ENCODE measurements at places on chromosomes 2 and 18.

DNA sequence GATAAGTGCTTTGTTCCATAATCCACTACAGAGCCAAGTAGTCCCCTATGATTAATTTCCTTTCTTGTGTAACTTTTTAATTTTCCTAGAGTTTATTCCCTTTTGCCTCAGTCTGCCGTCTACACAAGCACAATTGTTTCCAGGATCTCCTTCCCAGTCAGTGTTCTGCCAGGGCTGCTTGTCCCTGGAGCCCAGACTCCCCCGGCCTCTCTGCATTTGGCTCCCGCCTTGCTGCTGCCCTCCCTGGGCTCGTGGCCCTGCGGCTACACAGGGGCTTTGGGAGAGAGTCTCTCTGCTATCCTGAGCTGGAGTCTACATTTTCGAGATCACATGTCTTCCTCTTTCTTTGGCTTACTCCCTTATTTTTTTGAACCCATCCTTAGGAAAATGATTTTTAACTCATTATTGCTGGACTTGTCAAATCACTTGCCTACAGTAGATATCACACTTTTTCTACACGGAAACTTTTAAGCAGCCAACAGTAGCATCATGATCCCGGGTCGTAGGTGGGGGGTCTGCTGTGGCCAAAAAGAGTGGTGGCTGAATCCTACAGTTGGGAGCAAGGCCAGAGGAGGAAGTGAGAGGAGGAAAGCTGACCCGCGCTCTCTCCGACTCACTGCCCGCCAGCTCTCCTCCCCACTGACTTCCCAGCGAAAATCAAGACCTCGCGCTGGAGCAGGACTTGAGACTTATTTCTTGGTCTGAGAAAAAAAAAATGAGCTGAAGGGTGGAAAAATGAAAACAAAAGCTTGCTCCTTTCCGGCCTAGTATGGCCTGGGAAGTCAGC lies 9.4 kb downstream of the FBLN7 start:
- no peak for DNase-seq

DNA sequence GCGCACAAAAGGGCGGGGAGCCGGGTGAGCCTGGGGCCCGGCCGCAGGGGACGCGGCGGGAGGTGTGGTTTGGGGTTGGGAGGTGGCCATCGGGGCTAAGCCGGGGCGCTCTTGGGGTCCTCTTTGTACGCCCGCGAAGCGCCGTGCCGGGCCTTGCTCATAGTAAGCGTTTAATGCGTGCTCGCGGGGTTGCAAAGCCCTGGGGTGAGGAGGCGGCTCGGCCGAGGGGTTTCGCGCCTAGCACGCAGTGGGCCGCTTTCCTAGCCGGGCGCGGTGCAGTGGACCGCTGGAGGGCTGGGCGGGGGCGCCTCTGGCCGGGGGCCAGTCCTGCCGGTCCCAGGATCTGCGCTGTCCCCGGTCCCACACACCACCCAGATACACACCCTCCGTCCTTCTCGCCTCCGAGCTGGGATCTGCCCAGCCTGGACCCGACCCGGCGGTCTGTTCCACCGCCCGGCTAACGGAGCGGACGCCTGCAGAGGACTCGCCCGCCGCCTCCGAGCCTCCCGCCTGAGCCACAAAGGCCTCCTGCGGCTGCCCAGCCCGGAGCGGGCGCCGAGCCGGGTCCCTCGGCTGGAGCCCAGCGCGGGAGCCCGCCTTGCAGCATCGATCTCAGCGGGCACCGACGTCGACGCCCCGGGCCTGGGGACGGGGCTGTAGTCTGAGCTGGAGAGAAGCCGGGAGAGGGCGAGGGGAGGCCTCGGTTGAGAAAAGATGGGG lies 564 bp downstream of the DPYSL5 start:
- no peak for DNase-seq

DNA sequence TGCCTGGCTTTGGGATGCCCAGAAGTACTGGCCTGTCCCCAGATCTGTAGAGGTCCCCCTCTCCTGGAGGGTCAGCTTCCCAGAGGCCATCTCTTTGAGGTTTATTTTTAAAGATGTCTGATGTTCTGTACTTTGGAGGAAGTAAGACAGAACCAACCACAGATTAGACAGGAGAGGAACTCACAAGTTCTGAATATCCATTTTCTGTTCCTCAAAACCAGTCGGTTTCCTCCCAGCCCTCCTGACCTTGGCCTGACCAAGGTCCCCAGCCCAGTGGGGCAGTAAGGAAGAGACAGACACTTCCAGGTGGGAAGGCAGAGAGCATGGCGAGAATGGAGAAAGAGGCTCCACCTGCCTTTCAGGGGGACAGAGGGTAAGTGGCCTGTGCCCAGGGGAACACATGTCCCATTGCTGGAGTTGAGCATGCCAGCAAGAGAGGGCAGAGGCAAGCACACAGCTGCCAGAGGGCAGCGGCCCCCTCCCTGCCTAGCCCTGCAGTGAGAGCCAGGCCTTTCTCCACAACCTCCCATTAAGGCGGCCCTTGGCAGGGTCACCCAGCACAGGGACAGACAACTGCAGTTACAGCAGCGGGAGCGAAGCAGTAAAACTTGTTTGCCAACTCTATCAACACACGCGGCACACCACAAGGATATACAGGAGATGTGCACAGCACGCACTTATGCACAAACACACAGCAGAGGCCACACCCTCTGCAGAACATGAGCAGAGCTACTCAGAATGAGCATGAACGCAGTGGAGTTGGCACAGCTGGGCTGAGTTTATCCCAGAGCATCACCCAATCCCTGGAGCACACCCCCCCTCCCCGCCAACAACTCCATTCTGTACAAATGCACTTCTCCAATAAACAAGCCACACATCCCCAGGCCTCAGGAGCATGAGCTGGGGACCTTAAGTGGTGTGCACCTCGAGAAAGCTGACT lies 18.5 kb upstream of the SEMA4C start:
- peak; percentile 93 for DNase-seq

GRCh38 chr18:31512203-31512764 lies 14.3 kb downstream of the DSG2 start:
- DNase-seq: peak; percentile 98

DNA sequence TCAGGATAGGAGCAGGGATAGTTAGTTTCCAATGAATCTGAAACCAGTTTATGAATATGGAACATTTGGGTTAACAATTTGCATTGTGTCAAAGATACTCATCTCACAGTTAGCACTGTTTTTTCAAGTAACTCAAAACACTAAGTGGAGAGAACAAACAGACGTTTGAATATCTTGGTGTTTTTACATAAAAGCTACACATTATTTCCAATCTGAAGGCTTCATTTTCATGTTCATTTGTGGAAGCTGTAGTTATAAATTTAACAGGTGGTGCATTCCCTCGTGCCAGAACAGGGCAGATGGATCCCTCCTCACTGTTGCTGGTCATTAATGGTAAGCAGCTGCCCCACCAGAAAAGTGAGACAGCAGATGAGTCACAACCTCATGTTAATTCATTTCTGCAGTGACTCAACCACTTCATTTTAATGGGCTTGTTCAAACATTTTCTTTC lies 286.9 kb downstream of the TMX3 start:
- peak; percentile 94 for DNase-seq

GRCh38 chr2:16900405-16901025 lies 234.9 kb upstream of the CYRIA start:
- DNase-seq: peak; percentile 73

DNA sequence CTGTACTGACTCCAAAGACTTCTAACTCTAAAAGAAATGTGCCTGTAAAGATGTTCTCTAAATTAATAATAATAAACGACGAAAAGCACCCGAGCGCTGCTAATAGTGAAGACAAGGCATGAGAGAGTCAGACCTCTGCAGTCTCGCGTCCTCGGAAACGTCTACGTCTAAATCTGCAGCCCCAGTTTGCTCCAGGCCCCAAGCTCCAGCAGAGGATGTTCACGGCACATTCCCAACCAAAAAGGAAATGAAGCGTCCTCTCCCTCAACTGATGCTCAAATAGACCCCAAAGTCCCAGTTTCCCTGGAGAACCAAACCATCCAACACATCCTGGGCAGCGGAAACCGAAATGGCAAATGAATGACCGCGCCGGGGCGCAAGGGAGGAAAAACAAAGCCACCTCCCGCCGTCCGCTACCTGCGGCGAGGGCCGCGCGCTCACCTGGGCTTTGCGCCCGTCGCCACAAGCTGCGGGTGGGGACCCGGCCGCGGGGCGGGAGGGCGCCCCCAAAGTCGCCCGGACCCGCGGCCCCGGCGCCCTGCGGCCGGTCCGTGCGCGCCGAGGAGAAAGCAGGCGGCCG lies 47.1 kb upstream of the CCDC150 start:
- peak; percentile 41 for DNase-seq

GRCh38 chr2:70816726-70817125 lies 3.7 kb downstream of the CLEC4F start:
- no peak for DNase-seq

DNA sequence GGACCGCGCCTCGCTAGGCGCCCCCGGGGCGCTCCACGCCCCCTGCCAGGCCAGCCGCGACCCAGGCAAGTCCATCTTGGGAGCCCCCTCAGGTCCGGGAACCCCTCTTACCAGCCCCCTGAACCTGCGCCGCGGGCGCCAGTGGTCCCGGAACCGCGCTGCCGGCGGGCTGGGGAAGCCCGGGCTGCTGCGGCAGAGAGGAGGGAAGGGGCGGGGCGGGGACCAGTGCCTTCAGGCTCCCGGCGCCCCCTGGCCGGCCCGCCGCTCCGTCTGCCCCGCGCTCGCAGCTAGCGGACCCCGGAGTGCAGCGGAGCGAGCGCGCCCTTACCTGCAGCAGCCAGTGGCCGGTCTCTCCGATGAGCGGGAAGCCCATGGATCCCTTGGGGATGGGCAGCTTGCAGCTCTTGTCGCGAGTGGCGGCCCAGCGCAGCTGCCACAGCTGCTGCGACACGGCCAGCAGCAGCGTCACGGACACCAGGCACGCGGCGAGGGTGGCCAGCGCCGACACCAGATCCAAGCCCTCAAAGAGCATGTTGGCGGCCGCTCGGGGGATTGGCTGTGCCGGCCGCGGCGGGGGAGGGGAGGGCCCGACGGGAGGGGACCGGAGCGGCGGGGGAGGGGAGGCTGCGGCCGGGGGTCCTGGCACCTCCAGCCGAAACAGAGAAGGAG lies at the start of gene CYP26B1:
TSS of gene CYP26B1 (minus strand) at position 560 of the 669 bp plus-strand sequence. CDS start at position 532, 28 bp downstream.
- no peak for DNase-seq

- no peak for DNase-seq
Observed at GRCh38 chr2:217843324-217843723, 159.5 kb downstream of the TNS1 start.

DNA sequence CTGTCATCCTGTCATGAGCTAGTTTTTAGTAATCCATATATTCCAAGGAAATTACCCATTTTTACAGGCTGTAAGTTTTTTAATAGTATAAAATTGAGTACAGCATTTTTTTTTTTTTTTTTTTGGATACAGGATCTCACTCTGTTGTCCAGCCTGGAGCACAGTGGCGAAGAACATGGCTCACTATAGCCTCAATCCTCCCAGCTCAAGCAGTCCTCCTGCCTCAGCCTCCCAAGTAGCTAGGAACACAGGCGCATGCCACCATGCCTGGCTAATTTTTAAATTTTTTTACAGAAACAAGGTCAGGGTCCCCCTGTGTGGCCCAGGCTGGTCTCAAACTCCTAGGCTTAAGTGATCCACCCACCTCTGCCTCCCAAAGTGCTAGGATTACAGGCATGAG lies 56.5 kb downstream of the ANKRD12 start:
- no peak for DNase-seq

DNA sequence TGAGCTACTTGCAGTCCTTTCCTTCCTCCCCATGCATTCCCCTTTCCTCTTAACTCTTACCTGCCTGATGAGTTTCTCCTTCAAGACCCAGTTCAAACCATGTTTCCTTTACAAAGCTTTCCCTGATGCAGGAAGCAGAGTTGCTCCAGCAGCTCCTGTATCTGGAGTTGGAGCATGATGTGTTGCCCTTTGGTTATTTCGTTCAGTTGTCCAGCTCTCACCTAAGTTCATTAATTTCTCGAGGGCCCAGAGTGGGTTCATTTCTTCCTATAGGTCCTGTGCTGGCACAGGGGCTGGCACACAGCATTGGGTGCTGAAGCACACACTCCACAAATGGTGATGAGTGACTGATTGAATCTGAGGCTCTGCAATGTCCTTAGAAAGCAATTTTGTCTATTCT lies 23.0 kb upstream of the TMEM214 start:
- DNase-seq: no peak

DNA sequence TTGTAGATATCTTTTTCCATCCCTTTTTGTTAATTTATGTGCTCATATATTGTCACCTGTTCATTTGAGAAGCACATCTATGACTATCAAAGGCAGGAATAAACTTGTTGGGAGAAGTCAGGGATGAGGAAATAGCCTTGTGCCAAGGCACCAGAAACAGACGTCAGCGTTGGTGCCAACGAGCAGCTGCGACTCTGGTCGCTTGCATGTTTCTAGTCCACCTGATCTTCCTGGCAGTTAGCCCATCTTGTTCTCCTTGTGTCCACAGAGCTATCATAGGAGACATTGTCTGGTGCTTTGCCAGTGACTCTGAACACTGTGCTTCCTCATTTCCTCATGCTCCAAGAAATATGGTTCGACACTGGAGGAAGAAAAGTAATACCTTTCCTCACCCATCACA lies 374.4 kb downstream of the PTPRM start:
- peak; percentile 93 for DNase-seq

- no peak for DNase-seq
Observed at GRCh38 chr2:181122601-181123000, 142.2 kb downstream of the UBE2E3 start.

DNA sequence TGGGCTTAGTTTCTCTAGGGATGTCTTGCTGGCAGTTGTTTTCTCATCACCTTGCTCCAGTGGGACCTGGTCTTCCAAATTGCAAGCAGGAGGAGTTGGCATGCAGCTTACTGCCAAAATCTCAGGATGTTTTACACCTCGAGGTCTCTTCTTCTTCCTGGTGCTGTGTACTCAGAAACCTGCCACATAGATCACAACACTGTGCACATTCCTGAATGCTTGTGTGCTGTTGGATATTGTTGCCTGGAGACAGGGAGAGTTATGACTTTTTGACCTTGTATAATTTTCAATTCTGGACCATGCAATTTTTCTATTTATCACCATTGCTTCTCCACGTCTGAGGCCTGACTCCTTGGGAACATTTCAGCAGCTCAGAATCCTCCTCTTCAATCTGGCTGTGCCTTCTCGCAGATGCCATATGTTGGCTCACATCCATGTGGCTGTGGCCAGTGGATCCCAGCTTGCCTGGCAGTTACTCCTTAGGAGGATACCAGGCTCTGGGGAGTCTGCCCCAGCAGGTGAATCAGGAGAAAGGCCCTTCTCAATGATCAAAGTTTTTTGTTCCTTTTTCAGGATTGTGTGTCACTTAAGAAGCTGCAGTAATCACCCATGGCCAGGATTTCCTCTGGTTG lies 489.3 kb downstream of the TSN start:
- no peak for DNase-seq

GRCh38 chr2:163171786-163172530 lies 333.4 kb upstream of the KCNH7 start:
- DNase-seq: peak; percentile 71
